ENCODE measurements at places on chromosomes 4 and X.
A peak's percentile ranks its signal among the peaks of the same experiment; 100 is the strongest.

GRCh38 chr4:101103381-101104142 lies 243.8 kb downstream of the PPP3CA start:
- no peak for DNase-seq

GRCh38 chrX:25207803-25208475 lies 192.2 kb upstream of the ARX start:
- no peak for DNase-seq

GRCh38 chr4:153204728-153205648 lies 745 bp downstream of the TRIM2 start:
- no peak for DNase-seq

GRCh38 chrX:134908356-134908755 lies 82.4 kb upstream of the SMIM10 start:
- no peak for DNase-seq

DNA sequence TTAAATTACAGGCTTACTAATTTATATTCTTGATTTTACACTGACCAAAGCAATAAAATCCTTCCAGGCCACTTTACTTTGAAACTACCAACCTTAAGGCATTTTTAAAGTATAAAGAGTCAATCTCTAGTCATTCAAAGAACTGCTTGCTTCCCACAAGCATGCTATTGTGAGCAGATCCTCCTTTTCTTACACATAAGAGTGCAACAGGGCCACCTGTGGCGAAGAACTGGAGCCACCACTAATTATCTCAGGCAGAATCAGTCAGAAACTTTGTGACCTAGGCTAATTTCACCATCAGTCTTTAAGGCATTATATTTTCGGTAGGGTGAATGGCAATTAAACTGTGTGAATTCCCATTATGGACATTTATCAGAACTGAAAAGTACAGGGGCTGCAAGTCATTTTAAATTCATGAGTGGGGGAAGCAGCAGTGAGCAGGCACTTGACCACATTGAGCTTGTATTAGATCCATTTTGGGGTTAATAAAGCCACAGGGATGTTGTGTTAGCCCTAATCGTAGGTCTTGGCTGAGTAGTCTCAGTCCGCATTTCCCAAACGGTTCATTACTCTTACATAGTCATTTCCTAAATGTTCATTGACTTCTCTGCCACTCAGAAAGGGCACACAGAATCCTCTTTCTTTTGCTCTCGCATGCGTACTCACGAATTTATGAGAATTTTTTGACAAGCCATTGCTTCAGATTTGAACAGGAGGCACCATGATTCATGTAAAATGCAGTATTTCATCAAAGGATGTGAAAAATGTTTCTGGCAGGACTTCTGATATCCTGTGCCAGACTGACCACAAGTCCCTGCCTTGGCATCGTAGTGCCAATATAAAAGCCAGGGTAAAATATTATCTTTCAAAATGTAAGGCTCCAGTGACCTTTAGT lies 39.8 kb downstream of the NPY2R start:
- no peak for DNase-seq

GRCh38 chrX:104254442-104255115 lies at the start of gene ESX1:
TSS of gene ESX1 (minus strand) at chrX:104254933. CDS start at chrX:104254849, 84 bp downstream.
- no peak for DNase-seq

GRCh38 chr4:36323816-36324419 lies 42.5 kb downstream of the DTHD1 start:
- no peak for DNase-seq

DNA sequence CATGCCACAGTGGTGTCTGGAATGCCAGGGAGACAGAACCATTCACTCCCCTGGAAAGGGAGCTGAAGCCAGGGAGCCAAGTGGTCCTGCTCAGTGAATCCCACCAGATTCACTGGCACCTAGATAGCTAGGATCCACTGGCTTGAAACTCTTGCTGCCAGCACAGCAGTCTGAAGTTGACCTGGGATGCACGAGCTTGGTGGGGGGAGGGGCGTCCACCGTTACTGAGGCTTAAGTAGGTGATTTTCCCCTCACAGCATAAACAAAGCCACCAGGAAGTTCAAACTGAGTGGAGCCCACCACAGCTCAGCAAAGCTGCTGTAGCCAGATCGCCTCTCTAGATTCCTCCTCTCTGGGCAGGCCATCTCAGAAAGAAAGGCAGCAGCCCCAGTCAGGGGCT lies 413.3 kb downstream of the PRDM5 start:
- no peak for DNase-seq

DNA sequence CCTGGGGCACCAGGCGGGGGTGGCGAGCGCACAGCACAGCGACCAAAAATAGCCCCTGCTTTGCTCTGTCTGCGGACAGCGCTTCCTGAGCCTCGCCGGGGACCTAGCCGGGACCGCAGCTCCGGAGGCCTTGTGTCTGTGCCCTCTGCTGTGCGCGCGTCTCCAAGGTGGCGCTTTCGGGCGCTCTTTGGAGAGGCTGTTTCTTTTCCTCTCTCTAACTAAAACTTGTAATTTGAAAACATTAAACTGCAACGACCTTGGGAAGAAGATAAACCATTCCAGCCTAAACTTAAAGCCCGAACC lies 3.4 kb downstream of the ARX start:
- DNase-seq, result no peak

DNA sequence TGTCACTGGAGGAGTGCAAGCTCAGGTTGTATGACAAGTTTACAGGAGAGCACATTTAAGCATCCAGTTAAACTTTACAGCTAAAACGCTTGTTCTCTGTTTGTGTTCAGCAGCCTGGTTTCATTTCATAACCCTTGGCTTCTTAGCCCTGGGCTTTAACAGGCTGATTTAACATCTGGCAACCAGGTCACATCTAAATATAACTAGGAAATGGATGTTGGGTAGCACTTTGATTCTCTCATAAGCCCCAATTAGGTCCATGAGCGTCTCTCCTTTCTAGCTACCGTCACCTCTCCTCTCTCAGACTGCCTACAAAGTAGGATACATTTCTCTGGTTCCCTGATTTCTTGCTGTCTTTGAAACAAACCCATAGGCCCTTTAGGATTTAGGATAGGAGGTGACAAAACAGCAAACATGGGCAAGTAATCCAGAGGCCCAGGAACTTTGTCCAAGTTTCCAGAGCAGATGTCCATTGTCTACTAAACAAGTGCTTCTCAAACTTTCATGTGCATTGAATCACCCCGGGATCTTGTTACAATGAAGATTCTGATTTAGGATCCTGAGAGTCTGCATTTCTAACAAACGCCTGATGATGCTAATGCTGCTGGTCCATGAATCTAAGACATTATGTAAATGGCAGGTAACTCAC lies 22.5 kb downstream of the OTUD6A start:
- no peak for DNase-seq

- DNase-seq, result no peak
Measured at GRCh38 chr4:159160242-159160641, 57.4 kb downstream of the RAPGEF2 start.

GRCh38 chr4:22595684-22596083 lies 79.8 kb upstream of the ADGRA3 start:
- no peak for DNase-seq

- no peak for DNase-seq
Measured at GRCh38 chr4:2799224-2799911, 6.5 kb downstream of the SH3BP2 start.

DNA sequence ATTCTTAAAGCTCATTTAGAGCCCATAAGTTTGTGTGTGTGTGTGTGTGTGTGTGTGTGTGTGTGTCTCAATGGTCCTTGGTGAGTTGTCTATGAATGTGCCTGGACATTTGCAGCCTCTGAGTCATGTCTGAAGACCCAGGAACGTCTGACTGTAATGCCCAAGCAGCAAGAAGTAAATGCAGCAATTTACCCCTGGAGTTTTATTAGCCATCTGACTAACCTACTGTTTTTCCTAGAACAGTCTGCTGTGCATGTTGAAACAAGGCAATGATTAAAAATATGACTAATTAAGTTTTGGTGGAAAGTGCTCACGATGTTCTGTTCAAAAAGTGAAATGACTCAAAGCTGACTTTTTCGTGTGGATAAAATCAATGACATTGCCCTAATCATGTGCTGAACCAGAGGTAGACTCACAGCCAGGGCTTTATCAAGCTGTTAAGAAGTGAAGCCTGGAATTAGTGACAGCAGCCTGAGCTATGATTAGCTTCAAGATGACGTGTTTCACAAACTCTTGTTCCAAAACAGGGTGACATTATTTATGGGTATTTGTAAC lies 201.6 kb downstream of the CPE start:
- no peak for DNase-seq

DNA sequence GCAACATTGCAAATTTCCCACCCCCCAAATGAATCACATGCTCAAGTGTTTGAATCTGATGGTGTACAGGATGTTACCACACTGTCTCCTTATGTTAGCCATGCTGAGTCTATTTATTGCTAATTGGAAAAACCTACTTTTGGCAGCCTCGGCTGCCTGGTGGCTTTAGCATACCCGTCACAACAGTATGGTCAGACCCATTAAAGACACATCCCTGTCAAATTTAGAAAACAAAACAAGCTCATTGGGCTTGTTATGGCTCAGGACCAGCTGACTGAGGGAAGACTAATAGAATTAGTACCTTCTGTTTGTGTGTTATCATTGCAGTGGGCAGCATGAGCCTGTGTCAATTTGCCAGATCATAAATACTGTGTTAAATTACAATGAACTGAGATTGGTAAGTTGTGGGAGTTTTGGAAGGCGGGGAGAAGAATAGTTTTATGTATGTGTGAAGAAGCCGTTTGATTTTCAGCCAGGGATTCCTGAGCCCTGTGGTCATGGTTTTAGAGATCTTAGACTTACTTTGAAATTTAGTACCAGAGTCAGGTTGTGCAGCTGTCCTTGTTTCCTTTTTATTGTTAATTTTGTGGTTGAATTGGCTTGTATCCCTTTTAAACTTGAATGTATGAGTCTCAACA lies 66.8 kb downstream of the POLA1 start:
- no peak for DNase-seq

DNA sequence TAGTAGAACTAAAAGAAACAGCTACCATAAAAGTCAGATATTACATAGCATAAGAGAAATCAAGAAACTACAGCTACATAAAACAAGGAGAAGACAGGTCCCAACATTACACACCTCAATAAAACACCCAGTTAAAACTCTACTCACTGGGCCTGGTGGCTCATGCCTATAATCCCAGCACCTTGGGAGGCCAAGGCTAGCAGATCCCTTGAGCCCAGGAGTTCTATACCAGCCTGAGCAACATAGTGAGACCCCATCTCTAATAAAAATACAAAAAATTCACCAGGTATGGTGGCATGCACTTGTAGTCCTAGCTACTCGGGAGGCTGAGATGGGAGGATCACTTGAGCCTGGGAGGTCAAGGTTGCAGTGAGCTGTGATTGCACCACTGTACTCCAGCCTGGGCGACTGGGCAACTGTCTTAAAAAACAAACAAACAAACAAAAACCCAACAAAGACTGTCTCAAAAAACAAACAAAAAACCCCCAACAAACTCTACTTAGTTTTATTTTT lies 15.2 kb upstream of the TXLNG start:
- no peak for DNase-seq

GRCh38 chr4:56655209-56655626 lies 25.9 kb downstream of the HOPX start:
- DNase-seq, result peak; percentile 12

GRCh38 chrX:118853596-118853995 lies 30.0 kb downstream of the ZCCHC12 start:
- no peak for DNase-seq

GRCh38 chr4:98583265-98583664 lies 75.1 kb downstream of the TSPAN5 start:
- DNase-seq, result no peak

DNA sequence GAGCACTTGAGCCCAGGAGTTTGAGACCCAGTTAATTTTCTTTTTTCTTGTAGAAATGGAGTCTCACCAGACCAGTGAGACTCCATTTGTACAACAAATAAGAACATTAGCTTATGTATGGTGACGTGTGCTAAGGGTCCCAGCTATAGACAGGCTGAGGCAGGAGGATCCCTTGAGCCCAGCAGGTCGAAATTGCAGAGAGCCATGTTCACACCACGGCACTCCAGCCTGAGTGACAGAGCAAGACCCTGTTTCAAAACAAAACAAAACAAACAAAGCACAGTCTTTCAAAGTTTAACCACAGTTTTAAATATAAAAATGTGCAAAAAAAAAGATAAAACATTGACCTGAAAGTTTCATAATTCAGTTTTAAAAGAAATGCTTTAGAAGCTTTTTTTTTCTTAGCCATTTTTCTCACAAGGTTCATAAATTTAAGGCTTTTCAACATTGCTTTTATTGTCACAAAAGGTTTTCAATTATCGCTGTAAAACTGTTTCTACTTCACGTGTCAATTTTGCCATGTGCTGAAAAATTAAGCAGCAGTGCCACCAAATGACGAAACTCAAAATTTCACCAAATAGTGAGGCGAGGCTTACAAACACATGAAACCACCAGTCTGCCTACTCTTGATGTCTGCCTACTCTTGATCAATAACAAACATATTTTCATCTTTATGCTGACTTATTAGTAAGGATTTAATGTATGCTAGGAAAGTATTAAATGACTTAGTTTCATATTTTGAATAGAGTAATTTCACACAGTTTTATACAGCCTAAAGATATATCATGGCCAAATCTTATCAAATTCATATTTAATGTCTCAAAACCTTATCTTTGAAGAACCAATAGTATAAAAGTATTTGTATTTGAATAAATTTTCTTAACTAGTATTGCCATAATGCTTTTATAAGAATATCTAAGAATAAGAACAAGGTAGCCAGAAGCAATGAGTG lies 126.3 kb downstream of the NEK1 start:
- peak; percentile 15 for DNase-seq

GRCh38 chrX:6941041-6941440 lies 206.5 kb upstream of the STS start:
- DNase-seq, result no peak

DNA sequence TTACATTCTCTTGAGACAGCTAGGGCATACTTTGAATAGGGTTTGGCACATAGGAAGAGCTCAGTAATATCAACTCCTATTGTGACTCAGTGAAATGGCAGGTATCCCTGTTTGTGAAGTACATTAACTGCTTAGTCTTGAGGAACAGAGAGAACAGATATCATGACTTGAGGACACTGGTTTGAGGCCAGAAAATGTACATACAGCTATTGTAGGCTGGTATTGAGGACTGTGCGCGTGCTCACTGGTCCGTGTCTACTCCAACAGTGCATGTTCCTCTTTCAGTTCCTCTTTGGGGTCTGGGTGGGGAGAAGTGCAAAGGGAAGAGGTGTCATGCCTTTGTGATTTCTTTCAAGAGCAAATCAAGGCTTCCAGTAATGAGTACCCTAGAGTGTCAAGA lies 34.6 kb upstream of the TBC1D9 start:
- DNase-seq, result no peak

GRCh38 chr4:13117185-13117584 lies 367.0 kb downstream of the RAB28 start:
- DNase-seq, result no peak

Measured in hypothalamus (tissue), 51 donors.